ENCODE measurements at places on chromosomes 1 and 21.

DNA sequence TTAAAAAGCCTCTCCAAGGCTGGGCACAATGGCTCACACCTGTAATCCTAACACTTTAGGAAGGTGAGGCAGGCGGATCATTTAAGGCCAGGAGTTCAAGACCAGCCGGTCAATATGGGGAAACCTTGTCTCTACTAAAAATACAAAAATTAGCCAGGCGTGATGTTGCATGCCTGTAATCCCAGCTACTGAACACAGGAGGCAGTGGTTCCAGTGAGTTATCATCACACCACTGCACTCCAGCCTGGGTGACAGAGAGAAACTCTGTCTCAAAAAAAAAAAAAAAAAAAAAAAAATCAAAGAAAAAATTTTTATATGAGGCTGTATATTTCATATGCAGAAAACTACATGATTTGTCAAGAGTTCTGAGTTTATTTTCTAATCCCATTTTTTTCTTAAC, 1107.1 kb upstream of the TMPRSS15 start:
- no peak for DNase-seq

GRCh38 chr1:53892911-53893310, 1.1 kb upstream of the DIO1 start:
- DNase-seq, result no peak

DNA sequence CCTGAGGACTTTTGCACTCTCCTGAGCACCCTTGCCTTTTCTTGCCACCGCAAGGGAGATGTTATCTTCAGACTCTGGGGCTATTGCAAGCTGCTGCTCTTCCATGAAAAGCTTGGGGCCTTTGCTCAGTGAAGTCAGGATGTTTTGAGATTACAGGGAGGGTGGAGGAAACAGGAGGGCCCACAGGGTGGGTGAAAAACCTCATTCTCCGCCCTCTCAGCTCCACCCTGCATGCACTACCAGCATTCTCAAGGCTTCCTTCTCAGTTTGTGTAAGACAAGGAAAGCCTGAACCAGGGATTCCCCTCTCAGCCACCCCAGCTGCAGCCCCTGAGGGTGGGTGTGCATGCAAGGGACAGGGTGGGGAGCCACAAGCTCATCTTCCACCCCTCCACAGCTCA, 25.8 kb upstream of the ZNF648 start:
- DNase-seq, result no peak

GRCh38 chr1:203479646-203480045, 4.0 kb downstream of the PRELP start:
- no peak for DNase-seq

GRCh38 chr1:245469734-245470133, 314.9 kb downstream of the KIF26B start:
- DNase-seq, result no peak

DNA sequence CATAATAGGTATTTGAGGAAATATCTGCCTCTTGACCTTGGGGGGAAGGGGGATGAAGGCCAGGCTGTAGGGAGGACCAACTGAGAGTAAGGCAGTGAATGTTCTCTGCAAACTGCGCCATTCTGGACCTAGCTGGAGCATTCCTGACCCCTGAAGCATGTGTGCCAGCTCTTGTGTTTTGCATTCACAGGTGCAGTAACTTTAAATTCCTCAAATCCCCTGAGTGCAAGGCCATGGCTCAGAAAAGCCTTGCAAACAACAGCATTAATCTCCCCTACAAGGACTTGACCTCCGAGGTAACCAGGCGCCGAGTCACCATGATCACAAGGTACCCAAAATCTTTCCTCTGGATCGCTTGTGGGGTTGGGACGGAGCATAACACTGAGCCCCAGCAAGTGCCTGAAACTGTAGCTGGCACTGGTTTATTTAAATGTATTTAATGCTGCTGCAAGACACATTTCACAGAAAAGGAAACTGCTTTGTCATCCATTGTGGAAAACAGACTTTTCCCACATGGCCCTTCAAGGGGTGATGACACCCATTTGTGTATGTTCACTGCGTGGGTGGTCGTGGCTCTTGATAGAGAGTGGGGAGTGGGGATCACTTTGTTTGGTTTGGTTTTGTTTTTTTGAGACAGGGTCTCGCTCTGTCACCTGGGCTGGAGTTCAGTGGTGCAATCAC, 1.7 kb downstream of the MYOCOS start:
- DNase-seq, result no peak

DNA sequence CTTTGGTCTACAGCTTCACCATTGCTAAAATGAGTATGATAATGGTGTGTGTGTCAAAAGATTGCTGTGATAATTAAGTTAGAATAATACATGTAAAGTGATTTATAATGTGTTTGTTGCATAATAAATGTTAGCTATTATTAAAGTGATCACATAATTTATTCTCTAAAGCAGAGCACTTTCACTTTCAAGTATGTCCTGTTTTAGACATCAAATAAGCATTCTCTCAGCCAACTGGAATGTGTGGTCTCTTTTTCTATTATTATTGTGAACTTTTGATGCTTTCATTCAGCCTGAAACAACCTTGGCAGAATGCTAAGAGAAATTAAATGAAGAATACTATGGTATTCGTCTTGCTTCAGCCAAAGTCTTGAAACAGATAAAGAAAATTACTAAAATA, 102.8 kb upstream of the COL11A1 start:
- DNase-seq, result no peak

- no peak for DNase-seq
Observed at GRCh38 chr1:118995312-118996016, 7.3 kb upstream of the TBX15 start.

DNA sequence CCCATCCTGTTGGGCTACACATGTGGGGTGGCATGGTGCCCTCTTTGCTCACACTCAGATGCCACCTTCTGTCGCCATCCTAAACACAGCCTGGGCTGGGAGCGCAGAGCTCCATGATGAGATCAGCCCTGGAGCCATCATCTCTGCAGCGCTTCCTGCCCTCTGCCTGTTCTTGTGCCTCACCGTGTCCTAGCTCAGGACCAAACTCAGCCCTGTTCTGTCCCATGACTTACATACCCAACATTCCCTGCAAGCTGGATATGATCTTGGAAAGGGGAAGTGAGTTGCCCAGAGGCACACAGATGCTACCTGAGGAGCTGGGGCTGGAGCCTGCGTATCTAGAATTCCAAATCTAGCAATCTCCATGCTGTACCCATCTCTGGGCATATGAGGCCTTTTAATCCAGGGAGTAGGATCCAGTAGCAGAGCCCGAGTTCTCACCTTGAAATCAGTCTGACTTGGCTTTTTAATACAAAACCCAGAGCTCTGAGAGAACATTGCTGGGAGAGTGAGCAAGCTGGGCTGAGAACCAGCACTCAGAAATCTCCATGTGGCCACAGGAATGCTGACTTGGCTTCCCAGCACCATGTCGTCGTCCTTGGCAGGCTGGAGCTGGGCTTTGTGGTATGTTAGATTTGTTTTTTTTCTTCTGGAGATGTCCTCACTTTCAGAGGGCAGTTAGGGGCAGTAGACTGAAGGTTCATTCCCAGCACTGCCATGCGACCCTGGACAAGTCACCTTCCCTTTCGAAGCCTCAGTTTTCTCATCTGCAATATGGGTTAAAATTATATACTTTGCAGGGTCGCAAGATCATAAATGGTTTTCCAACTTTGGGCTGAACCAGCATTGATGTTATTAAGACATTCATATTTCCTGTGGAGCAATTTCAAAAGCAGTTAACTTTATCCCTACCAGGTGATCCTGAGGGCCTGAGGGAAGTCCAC, 2.6 kb downstream of the ALPL start:
- DNase-seq, result peak; percentile 19

DNA sequence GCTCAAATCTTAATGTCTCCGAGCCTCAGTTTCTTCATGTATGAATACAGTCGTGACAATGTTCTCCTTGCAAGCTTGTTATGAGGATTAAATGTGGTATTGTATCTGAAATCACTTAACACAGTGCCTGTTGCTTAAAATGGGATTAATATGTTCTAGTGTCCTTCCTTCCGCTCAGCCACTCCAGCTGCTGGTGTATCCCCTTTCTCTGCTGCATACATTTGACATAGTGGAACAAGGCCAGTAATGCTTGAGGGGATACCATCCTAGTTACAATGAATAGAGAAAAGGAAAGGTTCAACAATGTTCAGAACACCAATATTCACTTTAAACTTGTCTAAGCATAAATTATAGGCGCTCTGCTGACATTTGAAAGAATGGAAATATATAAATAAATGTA, 64.0 kb downstream of the PROX1 start:
- no peak for DNase-seq

- DNase-seq, result no peak
Observed at GRCh38 chr21:44951186-44951915, 11.5 kb downstream of the SLX9 start.

DNA sequence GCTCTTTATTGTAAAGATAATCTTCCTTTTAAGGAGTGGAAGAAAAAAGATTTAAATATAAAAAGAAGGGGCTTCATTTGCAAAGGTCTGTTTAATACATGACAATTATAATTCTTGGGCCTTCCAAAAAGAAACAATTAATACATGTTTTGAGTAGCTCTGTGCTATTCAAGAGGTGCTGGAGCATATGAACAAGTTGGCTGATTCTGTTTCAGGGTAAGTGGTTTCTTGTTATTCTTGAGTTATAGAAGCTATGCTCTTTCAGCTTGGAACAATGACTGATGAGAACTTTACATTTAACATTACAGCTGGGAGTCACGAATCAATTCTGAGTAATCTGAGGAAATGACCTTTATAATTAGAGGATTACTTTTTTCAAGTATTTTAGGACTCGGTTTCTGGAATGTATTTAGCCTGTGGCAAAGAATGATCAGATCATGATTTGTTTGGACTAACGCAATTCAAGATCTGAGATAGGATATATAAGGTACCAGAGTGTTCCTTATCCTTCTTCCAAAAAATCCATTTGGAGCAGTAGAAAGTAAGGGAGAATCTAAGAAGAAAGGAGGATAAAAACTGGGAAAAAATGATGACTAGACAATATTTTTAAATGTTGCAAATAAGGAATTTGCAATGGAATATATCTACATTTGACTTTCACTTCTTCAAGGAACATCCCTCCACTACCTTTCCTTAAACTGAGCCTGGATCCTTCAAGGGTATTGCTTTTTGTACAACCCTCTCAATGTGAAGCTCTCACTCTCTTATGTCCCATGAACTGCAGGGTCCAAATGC, 77.1 kb upstream of the KCTD3 start:
- no peak for DNase-seq

GRCh38 chr1:241202401-241202800, 154.6 kb downstream of the RGS7 start:
- DNase-seq, result no peak
